Activated naive CD8-positive, alpha-beta T cell treated with anti-CD3 and anti-CD28 coated beads, Interleukin-2, amount 50 U/mL, for 16 hours (primary cell): ENCODE measurements at places on chromosomes 5 and 9.

GRCh38 chr5:148979083-148979723, 83.7 kb downstream of the SH3TC2 start:
- DNase-seq, result no peak

GRCh38 chr5:113520429-113520828, 6.9 kb downstream of the YTHDC2 start:
- no peak for DNase-seq

GRCh38 chr9:37925786-37926736, 22.1 kb upstream of the SLC25A51 start:
- no peak for DNase-seq

DNA sequence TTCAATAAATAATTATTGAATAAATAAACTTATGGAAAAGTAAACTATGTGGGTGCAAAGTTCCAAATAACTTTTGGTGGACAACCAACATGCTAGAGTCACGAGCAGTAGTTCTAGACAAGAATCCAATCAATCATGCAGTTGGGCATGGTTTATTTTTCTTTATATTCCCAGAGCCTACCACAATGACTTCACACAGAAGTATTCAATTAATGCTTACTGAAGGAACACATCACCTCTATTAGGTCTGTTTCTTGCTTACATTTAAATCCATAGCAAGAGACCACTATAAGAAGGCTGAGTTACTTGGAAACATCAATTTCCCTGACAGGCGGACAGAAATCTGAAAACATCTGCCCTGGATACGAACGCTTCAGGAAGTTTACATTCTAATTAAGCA, 214.2 kb downstream of the TMEM232 start:
- DNase-seq, result no peak

DNA sequence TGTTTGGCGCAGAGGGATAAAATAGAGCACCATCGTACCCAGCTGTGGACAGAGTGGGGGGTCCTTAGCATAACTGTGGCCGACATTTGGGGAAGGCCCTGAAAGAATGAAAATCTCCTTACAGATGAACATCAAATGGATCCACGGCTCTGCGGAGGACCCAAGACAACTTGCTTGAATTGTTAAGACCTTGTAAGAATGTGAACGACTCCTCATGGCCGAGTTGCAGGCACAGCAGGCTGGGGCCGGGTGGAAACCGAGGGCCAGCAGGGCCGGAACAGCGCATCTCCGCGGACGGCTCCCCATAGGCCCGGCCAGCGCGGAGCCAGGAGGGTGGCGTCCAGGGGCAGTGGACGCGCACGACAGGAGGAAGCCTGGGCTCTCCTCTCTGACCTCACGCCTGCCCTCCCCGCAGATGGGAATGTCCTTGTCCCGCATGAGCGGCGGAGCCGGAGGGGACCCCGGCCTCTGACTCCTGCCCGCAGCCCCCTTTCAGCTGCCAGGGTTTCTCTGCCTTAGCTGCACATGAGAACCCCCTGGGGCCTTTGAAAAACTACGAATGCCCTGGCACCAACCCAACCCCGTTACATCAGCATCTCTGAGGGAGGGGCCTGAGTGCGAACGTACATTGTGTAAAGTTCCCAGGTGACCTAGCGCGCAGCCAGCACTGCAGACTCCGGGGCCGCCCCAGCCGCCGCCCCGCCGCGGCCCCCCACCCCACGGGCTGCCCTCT, 36.2 kb upstream of the PTCH1 start:
- no peak for DNase-seq

DNA sequence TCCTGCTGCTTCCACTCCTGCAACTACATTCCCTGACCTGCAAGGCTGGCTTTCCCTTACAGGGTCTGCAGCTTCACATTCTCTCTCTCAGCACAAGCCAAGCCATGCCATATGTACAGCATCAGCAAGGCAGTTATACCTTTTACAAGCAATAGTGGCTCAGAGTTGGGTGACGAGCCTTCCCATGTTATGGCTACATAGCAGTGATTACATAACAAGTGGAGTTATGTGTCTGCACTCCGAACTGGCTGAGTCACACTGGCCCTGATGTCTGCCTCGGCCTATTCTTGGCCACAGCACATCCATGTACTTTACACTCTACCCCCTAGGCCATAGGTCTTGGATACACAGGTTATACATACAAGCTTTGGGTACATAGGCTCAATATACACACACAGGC, 52.0 kb upstream of the SNCAIP start:
- DNase-seq, result no peak

DNA sequence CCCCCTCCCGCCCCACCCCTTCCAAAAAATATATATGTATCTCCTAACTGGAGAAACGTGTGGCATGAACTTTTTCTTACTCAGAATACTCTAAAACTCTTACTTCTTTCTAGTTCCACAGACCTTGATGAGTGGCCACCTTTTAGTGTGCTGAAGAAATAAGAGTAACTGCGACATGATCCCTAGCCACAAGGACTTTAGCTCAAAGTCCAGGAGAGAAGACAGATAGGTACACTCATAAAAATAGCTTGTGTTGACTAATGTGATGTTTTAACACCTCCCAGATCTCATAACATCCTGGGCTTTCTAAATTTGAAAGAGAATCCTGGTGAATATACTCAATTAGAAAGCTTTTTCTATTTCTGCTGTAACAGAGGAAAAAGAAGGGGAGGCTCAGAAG, 1005.0 kb upstream of the DMAC1 start:
- DNase-seq, result no peak

DNA sequence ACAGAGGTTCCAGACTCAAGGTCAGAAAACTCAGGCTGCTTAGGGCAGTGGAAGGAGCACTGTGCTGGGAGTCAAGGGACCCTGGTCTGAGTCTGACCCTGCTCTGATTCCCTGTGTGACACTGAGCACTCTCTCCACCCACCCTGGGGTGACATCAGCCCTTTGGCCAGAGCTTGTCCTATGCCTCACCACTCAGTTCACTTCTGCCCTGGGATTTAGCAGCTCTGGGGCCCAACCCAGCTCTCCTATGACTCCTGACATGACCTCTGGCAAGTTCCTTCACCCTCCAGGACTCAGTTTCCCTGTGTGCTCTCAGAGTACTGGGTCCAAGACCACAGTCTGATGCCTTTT, 63.9 kb downstream of the FAM114A2 start:
- no peak for DNase-seq

GRCh38 chr9:7119612-7120011, 361.8 kb downstream of the KDM4C start:
- DNase-seq, result no peak

GRCh38 chr5:56471707-56472106, 238.6 kb upstream of the ANKRD55 start:
- no peak for DNase-seq

- DNase-seq, result no peak
Measured at GRCh38 chr5:158538506-158539074, 561.1 kb downstream of the EBF1 start.

DNA sequence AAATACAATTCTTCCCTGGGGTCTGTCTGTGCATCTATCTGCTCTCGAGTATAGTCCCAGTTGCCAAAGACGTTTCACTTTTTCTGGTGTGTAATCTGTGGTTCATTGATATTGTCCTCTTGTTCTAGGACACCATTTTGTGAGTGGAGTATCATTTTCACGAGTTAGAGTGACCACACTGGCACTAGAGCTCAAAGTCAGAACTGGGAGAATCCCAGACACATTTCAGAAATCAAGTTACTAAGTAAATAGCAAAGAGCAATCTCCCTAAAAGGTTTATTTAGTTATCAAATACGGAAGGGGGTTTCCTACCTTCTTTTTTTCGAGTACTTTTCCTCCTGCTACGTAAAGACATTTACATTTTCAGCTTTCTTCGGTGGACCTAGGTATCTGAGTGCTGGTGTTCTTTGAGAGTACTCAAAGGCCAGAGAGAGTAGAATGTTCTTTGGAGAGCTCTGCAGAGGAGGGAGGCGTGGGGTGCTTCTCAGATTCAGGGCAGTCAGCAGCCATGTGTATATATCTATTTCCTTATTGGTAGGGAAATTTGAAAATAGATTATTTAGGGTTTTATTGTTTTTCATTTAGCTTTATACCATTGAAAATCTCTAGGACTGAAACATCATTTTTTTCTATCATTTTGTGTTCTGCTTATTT, 8.9 kb upstream of the HSPA9 start:
- DNase-seq, result no peak
